B cell (primary cell): ENCODE measurements at places on chromosomes 16 and 17. TPM values are rescaled to one million over a fixed set of nuclear protein-coding genes. Genes with fewer than 3 reads are reported as not detected.

DNA sequence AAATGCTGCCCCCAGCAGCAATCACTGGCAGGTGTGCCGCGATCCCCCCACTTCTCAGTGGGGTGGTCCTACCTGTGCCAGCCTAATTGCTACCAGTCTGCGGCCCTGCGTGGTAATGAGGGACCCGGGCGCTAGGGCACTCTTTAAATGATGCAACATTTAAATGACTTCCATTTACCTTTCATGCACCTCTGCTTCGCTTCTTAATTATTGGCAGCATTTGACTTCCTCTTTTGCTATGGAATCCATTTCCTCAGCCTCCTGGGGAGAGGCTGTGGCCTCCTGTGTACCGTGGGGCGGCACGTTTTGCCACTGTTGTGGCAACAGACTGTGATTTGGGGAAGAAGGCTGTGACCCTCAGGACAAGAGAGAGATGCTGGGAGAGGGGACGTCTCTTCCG lies 86.1 kb downstream of the RPA1 start:
- no peak for DNase-seq

DNA sequence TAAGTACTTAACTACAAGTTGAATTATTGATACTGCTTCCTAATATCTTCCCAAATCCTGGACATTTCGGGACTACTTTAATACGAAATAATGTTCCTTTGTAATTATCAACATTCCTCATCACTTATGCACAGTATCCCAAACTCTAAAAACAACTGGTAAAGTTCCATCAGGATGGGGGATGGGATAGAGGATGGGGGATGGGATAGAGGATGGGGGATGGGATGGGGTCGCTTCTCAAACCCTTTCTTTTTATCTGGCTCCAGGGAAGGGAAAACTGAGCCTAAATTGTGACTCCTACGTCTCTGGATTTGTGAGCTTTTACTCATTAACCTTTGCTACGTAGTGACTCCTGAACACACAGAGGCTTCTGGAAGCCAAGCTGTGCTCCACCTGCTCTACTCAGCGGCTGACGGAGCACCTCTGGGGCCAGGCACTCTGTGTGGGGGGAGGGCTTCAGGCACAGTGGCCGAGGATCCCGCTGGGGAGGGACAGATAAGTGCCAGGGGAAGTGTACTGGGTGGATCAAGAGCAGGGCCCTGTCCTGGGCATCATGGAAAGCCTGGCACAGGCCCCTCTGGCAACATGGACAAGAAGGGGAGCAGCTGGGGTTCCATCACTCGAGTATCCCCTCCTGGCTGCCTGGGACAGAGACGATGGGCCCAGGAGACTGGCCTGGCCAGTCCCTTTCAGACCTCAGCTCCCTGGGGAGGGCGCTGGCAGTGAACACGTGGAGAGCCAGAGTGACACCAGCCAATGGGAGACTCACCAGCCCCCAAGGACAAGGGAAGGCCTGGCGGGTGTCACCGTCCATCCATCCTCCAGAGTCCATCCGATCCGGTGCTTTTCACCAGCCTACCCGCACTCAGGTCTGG lies 56.2 kb downstream of the PGS1 start:
- no peak for DNase-seq

- DNase-seq, result no peak
These were observed 9.1 kb upstream of the MSL1 start for GRCh38 chr17:40112718-40113109.

DNA sequence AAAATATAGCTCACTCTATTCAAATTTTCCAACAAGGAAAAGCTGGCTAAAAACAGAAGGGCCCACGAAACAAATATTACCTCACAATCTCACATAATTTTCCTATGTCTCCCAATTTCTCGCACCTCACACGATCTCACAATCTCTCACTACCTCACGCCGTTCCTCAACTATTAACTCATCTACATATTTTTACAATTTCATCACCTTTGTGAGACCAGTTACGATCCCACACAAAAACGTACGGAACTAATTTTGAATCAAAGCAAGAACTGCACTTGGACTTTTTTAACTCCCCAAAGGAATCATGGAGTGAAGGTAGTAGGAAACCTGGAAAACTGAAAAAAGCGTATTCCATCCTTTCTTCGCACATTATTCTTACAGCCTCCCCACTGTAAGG lies 1.1 kb downstream of the CBX1 start:
- no peak for DNase-seq

DNA sequence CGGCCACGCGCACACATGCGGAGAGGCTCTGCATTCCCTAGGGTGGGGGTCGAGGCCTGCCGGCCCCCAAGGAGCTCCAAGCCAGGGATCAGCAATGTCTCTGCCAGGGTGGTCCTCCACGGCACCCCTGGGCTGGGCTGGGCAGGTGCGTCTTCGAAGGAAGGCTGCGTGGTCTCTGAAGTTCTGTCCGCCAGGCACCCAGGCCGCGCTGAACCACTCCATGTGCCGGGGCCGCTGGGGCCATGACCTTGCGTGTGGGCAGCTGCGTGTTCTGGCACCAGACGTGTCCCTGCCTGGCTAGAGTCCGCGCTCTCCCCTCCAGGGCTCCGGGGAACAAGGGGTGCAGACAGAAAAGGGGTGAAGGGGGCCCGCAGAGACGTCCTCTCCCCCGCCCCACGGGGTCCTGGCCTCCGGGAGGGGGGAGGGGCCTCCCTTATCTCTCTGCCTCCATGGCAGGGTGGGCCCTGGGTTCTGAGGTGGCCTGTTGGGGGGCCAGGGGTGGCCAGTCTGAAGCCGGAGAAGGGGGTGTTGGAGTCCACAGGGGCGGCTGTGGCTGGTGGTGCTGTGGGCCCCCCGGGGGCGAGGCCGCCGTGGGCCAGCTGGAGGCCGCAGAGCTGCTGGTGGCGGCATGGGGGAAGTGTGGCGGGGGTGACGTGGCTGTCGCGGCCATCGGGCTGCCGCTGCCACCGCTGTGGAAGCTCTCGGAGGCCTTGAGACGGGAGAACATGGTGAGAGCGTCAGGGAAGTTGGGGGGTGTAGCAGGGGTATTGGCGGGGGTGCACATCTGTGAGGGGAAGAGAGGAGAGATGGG lies 5.3 kb downstream of the UBALD1 start:
- no peak for DNase-seq

RSKR gene
- total RNA-seq, result 30.4 and 31.9 TPM in 2 replicates

ADAMTS18 gene
- not detected in 2 replicates for total RNA-seq

SLC6A2 gene
- total RNA-seq, result not detected in 2 replicates

CCL1 gene
- not detected in 2 replicates for total RNA-seq
